ENCODE measurements at places on chromosomes 16 and 17.

DNA sequence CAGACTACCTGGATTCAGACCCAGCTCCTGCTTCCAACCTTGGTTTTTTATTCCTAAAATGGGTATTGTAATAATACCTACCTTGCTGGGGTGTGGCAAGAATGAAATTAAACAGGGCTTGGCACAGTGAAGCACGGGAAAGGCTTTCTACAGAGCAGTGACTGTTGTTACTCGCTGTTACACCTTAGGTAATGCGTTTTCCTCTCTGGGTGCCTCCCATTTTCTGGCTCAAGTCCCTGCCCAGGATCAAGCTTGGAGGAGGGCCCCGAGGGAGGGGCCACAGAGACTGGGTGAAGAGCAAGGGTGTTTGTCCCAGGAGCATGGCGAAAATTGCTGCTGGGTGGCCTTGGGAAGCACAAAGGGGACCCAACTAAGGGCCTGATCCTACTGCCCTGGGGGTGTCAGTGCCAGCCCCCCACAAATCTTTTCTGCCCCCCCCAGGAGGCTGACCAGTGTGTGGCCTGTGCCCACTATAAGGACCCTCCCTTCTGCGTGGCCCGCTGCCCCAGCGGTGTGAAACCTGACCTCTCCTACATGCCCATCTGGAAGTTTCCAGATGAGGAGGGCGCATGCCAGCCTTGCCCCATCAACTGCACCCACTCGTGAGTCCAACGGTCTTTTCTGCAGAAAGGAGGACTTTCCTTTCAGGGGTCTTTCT is 13.3 kb downstream of the MIEN1 start:
- DNase-seq, result no peak

- no peak for DNase-seq
Observed at GRCh38 chr16:28163699-28164098, 48.1 kb downstream of the XPO6 start.

GRCh38 chr17:19760746-19761145 is 12.6 kb upstream of the ALDH3A1 start:
- no peak for DNase-seq

- no peak for DNase-seq
Observed at GRCh38 chr17:81992306-81993102, 15.1 kb downstream of the ASPSCR1 start.

DNA sequence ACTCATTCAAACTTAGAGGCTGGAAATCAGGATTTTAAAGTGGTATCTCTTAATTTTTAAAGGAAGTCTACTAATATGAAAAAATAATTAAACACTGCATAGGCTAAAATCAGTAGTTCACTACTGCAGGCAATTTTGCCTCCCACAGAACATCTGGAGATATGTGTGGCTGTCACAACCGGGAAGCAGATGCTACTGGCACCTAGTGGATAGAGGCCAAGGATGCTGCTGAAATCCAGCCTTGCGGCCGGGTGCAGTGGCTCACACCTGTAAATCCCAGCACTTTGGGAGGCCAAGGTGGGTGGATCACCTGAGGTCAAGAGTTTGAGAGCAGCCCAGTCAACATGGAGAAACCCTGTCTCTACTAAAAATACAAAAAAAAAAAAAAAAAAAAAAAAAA is 473.9 kb downstream of the XYLT1 start:
- no peak for DNase-seq

DNA sequence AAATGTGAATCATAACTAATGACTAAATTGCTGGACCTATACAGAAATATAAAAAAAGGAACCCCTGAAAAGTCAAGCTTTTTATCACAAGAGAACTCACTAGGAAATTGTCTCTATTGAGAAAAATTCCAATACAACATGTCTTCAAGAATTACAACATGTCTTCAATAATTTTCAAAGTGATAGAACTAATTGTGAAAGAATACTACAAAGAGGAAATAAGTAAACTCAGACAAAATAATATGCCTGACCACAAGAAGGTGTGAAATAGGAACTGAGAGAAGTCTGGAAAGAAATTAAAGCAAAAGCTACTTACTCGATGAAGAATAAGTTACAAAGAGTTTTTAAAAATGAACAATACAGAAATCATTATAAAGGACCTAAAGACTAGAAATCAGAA is 29.9 kb upstream of the OR1G1 start:
- no peak for DNase-seq
